ENCODE measurements at places on chromosomes 7 and 10.

- DNase-seq = no peak
Measured at GRCh38 chr7:2228921-2229320, 3.8 kb downstream of the MAD1L1 start.

DNA sequence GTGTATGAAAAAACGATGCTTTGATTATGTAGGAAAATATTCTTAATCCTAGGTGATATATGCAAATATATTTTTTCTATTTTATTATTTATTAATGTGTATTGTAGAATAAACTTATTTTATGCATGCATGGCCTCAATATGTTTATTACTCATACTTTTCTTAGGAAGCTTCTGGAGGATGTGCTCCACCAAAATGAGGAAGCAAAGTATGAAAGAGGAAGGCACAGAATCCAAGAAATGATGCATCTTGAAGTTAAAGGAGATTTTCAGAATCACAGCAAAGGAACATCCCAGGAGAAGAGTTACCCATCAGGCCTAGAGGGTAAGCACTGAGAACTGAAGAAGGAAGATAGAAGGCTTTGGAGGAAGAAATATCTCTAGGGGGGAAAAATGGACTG lies 35.0 kb upstream of the MRPS16 start:
- DNase-seq = peak; percentile 20

DNA sequence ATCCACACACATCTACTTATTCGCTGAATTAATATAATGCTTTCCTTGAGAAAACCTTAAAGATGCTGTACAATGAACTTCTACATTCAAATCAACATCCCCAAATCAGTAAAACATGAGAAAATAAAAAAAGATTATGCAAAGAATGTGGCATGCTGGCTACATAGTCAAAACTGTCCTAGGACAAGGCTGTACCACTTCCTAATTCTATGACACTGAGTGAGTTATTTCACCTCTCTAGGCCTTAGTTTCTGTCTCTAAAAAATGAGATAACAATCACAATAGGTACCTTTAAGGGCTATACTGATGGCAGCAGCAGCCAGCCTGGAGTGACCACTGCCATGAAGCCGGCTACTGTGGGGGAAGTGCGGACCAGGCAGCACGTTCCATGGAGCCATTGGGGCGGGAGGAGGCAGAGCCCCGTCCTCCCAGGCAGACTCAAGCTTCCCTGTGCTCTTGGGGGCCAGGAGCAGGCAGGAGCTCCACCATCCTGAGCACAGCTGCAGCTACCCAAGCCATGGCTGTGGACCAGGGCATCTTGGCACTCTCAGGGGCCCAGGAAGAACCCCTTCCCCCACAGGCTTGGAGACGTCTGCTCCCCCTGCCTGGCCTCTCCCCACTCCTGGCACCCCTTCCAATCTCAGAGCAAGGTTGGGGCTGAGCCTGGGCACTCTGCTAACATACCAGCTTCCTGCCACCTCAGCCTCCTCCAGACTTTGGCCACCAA lies 110.2 kb downstream of the ELAPOR2 start:
- DNase-seq = no peak

GRCh38 chr7:23016345-23017253 lies 2.7 kb upstream of the HYCC1 start:
- DNase-seq = no peak

DNA sequence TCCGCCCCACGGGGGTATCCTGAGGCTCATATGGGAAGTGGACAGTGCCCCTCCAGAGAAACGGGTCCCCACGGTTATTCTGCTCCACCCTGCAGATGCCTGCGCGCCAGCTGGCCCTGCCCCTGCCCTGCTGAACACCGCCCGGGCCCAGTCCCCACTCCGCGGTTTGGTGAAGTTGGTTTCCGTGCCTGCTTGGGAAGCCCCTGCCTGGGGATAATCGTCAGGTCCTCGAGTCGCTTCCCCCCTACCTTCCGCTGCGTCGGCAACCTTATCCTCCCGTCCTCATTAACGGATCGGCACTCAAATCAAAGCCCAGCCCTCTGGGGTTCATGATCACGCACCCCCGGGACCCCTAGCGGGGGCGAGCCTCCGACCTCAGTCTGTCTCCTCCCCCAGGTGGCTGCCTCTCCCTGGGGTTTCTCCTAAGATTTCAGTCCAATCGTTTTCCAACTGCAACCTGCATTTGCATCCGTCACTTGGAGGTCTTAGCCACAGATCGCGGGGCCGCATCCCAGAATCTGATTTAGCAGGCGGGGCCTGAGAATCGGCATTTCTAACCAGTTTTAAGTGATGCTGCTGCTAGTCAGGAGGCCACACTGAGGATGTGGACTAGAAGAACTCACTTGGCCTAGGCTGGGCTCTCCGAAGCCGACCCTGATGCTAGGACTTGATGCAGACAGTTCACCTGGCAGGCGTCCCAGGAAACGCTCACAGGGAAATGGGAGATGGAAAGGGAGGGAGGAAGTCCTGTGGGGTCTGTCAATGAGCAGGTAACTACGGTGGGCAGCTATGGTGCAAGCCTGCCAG lies 27.6 kb downstream of the WDR86 start:
- no peak for DNase-seq

DNA sequence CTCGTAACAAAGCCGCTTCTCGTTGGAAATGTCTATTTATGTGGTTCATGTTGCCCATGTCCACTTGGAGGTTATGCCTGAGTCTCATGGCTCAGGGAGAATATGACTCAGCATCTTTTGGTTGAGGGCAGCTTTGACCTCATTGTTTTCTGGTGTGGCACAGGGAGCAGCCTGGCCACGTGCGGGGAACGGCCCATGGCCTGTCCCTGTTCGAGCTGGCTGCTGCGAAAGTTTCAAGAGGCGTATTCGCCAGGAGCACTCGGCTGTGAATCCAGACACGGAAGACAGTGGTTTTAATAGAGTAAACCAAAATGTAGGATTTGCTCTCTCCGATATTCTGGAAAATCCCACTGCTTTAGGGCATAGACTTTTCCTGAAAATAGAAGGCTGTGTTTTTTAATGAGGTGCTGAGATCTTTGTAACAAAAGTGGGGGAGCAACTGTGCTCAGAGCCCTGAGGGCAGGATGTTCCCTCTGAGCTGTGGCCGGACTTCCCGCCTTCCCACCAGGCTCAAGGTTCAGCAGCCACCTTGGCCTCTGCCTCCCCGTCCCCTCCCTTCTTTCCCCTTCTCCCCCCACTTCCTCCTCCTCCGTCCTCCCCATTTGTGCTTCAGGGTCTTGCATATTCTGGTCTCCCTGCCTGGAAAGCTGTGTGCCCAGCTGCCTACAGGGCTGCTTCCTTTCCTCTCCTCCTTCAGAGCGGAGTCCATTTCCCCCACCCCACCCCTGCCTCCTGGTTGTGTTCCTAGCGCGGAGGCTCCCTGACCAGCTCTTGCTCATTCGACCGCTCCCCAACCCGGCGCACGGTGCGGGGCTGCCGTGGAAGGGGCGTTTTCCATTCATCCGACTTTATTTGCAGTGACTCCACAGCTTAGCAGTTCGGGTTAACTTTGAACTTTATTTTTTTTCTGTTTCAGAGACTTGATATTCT lies 642.0 kb downstream of the SDK1 start:
- DNase-seq = no peak

DNA sequence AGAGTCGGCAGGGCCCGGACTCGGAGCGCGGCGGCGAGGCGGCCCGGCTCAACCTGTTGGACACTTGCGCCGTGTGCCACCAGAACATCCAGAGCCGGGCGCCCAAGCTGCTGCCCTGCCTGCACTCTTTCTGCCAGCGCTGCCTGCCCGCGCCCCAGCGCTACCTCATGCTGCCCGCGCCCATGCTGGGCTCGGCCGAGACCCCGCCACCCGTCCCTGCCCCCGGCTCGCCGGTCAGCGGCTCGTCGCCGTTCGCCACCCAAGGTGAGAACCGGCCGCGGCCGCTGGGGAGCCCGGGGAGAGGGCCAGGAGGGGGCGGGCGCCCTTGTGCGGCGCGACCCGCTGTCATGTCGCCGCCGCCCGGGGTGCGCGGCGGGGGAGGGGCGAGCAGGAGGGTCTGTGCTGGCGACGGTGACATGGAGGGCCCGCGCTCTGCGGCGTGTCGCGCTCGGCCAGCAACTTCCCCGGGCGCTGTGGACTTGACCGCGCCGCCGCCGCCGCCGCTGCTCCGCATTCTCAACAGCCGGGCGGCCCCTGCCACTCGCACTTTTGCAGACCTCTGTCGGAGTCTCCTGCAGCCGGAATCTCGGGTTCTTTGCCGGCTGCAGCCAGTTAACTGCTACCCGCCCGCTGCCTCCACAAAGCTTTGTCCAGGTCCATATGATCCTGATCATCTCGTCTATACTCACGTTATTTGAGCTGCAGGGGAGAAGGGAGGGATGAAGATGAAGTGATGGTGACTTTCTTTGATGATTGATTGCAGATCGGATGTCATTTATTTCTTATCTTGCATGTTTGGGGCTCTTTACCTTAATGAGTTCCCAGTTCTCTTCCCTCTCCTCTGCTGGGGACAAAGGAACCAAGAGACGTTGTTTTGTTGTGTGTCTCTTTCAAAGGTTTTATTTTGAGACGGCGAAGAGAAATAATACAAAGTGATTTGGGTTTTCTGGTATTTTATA lies 869 bp downstream of the TRIM24 start:
- peak; percentile 76 for DNase-seq

DNA sequence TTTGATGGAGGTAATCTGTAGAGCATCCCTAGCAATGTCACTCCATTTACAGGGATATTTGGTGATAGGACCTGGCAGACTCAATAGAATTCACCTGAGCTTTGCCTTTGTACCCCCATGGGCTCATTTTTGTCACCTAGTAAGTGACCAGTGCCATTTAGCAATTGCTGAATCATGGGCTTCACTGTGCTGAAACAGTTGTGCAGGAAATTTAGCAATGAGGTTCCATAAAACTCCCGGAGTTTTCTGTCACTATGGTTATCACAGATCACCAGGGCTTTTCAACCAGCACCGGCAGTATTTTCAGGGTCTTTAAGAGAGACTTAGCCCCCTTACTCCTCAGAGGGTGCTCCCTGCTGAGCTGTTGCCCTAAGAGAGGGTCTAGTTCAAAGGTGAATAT lies 40.2 kb downstream of the FAS start:
- DNase-seq = no peak

GRCh38 chr7:35721288-35721687 lies 26.4 kb upstream of the HERPUD2 start:
- DNase-seq = no peak
